ENCODE measurements at places on chromosomes 4 and X.
A peak's percentile ranks its signal among the peaks of the same experiment; 100 is the strongest.

- DNase-seq: no peak
These were observed 377.2 kb upstream of the ANXA10 start for GRCh38 chr4:167715176-167715575.

DNA sequence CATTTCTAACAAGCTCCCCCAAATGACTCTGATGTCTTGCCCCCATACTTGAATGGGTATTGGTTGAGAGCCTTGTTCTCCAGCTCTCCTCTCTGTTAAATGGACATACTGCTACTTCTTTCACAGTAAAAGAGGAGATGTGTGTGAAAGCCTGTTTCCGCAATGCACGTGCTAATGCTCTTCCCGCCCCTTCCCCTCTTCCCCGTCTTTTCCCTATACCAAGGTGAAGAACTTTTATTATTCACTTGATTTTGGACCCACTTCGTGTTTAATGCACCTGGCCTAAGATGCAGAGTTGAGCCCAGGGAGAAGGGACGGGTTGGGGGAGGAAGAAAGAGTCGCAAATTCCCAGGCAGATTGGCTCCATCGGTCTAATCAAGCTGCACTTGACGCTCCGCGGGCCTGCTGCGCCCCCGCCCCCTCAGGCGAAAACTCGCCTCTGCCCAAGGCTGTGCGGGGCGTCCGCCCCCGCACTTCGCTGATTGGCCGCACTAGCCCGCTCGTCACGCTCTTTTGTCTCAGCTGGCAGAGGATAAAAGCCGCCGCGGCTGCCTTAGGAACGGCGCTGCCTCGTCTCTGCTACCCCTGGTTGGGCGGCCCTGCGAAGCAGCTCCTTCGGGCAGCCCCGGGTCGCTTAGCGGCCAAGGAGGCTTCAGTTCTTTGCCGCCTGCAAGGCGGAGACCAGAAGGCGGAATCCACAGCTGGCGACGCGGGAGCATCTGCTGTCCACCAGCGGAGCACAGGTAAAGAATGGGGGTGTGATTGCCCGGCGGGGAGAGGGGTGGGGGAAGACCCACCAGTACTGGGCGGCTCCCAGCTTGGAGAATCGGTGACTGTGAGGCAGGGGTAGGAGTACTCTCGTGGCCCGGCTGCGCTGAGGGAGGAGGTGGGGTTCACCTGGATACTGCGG is at the start of gene ZCCHC12:
Gene ZCCHC12, plus strand, starts transcription at position 562 of the 910 bp plus-strand sequence. CDS start 1,421 bp downstream, outside the sequence.
- peak; percentile 59 for DNase-seq

DNA sequence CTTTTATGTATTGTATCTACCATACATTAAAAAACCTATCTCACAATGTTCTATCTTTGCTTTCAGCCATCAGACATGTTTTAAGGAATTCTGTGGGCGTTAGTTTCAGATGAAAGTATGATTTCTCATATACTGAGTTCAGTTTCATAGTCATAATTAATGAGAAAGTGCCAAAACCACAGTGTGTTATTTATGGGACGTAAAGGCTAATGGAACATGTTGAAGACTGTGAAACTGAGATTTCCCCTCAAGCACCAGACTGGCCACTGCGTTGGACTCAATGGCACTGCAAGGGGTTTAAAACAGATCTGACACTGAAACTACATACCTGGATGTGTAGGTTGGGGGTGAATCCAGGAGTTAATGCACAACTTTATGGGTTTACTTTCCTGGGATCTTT is 32.0 kb downstream of the F8 start:
- no peak for DNase-seq

- DNase-seq: no peak
These were observed 280.5 kb upstream of the GATB start for GRCh38 chr4:152041295-152041694.

GRCh38 chr4:164204434-164204833 is 549.5 kb upstream of the SMIM31 start:
- DNase-seq: no peak

DNA sequence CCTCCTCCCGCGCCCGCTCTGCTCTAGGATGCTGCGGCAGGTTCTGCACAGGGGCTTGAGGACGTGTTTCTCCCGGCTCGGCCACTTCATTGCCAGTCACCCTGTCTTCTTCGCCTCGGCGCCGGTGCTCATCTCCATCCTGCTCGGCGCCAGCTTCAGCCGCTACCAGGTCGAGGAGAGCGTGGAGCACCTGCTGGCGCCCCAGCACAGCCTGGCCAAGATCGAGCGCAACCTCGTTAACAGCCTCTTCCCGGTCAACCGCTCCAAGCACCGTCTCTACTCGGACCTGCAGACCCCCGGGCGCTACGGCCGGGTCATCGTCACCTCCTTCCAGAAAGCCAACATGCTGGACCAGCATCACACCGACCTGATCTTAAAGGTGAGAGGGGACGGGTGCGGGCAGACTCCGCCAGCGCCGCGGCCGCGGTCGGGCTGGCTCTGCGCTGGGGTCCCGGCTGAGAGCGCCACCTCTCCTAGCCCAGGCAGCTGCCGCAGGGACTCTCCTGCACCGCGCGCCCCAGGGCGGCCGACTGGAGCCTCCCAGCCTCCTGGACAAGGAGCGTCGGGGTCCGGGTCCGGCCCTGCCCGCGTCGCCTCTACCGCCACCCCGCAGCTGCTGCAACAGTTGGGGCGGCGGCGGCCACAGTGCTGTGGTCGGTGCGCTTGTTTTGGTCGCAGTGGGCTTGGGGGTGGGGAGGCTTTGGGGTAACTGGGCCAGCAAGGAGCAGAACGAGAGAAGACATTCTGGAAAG is at the start of gene PTCHD1:
Gene PTCHD1, plus strand, starts transcription at position 2 of the 752 bp plus-strand sequence. Its CDS starts 27 bp downstream, at position 29.
- DNase-seq: no peak

DNA sequence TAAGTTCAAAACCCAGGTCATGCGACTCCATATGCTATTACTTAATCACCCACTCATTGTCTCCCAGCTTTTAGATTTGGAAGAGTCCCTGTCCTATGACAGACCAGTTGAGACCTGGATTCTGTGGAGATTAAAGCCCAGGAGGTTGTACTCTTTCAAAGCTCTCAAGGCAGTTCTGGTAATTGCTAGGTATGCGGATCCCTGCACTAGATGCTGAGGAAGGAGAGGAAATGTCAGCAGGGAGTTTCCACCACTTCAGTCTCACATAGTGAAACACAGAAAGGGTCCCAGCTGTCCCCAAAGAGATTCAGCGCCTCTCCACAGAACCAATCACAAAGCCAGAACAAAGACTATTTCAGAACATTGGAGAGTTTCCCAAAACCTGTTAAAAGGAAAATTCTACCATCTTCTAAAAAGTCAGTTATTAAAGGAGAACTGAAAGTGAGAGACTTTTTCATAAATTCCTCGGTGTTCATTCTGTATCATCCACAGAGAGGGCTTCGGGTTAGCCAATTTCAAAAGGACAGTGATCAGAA is 53.4 kb downstream of the IRF2 start:
- DNase-seq: no peak

DNA sequence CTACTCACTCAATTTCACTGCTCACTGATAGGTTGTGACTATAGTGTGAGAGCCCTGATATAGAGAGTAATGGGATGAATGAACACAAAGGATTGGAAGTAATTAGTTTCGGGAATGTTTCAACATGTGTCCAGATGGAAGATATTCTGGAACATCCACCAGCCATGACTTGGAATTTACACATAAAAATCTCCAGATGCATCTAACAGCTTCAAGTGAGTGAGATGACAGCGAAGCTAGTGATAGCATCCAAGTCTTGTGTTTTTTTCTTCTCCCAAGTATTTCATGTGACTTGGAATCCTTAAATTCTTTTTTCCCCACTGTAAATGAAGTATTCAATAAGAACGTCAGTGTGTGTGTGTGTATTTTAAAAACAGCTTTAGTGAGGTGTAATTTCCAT is 82.1 kb downstream of the CLDN34 start:
- no peak for DNase-seq

DNA sequence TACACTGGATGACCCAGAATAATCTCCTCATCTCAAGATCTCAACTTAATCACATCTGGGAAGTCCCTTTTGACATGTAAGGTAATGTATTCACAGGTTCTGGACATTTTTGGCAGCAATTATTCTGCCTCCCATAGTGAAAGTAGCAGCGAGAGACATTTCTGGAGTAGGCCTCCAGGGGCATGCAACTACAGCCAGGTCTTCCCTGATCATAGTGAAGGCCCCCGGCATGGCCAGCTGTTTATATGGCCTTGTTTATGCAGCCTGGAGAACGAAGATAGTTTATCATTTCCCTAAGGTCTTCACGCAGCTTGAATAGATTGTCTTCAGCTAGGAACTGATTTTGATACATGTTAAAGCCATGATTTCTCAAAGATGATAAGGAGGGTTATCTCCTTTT is 139.9 kb downstream of the RNF150 start:
- DNase-seq: no peak

DNA sequence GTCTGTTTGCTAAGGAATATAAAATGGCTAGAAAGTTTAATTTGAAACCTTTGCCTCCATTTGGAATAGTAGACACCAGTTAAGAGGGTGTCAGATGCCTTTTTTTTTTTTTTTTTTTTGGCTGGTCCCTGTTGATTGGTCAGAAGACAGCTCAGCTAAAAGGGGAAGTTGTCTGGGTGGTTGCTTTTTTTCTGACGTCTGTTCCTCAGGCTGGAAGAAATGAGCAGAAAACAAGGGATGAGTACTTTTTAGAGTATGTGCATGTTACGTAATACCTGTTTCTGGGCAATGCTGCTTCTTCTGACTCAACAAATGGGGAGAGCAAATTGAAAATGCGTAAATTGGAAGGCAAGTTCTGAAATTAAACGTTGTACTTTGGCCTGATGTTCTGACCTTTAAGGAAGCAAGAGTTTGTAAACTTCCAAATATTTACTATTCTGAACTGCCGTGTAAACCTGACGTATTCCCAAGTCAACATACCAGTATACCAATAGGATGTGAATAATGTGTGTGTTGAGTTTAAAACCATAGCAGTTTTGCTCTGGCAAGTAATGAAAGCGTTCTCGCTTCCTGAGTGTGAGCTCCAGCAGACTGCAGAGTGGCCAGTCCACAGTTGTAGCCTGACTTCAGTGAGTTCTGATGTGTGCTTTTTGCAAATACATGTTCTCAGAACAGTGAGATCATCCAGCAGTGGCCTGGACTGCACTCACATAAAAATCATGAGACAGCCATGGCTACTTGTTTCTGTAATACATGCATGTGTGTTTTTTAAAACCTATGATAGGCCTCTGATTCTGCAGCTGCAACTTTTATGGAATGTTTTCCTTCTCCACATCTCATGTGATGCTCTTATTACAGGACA is 1.7 kb downstream of the SAT1 start:
- no peak for DNase-seq

GRCh38 chrX:70979136-70979762 is 48.4 kb upstream of the SLC7A3 start:
- peak; percentile 33 for DNase-seq

DNA sequence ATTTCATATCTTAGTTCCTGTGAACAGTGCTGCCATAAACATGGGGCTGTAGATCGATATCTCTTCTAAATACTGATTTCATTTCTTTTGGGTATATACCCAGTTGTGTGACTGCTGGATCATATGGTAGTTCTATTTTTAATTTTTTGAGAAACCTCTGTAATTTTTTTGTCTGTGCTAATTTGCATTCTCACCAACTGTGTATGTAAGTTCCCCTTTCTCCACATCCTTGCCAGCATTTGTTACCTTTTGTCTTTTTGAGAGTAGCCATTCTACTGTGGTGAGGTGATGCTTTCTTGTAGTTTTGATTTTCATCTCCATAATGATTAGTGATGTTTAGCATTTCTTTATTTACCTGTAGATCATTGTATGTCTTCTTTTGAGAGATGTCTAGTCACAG is 2086.5 kb upstream of the TENM3 start:
- DNase-seq: no peak

DNA sequence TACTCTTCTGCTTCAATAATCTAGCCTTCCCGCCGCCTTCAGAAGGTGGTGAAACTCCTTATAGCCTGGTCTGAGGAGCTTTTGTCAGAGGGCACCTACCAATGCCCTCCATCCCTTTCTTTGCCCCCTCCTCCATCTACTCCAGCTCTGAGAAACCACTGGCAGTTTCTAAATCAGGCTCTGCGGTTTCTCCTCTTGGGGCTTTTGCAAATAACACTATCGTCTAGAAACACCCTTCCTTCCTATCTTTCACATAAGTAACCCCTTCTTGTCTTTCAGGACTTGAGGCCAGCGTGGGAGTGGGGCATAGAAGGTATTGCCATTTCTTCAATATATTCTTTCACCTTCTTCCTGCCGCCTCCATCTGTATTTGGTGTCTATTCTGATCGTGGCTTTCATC is 1.2 kb upstream of the EFHC2 start:
- no peak for DNase-seq

DNA sequence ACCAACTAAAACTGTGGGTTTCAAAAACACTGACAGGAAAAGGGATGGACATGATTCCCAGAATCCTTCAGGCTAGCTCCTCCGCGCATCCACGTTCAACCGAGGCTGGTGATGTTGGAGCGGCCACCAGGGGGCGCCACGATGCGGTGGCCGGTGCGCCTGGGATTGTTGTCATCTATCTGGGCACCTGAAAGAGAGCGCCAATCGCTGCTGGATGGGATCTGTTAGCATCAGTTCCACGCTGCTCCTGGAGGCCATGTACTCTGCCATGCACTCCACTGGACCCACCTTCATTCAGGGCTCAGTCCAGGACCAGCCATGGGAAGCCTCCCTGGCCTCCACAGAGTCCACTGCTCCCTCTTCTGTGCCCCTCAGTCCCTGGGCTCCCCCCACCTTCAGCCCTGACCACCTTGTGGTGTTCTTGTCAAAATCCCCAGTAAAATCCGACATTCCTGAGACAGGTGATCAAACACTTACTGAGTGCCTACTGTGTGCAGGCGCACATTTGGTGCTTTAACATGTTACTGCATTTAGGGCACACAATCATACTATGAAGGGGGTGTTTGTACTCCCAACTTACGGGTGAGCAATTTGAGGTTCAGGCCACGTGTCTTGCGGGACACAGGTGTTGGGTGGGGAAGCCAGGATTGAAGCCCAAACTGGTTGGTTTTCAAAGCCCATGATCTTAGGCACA is 71.1 kb downstream of the CRMP1 start:
- DNase-seq: no peak

GRCh38 chrX:42290608-42291007 is 367.3 kb upstream of the CASK start:
- no peak for DNase-seq

DNA sequence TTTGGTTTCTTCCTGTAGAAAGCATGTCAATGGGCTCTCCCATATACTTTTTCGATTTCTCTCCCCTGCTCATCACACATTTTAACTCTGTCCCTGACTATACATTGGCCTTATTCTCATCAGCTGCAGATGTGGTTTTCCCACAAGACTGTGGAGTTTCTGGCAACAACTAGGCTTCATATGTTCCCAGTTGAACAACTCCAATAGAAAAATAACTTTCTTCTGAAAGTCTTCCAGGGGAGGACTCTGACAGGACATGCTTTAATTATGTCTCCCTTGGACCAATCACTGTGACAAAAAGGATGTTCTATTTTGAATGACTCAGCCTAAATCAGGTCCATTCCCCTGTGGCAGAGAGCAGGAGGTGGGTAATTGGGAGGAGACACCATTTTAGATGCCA is 28.1 kb downstream of the SPANXC start:
- DNase-seq: no peak

DNA sequence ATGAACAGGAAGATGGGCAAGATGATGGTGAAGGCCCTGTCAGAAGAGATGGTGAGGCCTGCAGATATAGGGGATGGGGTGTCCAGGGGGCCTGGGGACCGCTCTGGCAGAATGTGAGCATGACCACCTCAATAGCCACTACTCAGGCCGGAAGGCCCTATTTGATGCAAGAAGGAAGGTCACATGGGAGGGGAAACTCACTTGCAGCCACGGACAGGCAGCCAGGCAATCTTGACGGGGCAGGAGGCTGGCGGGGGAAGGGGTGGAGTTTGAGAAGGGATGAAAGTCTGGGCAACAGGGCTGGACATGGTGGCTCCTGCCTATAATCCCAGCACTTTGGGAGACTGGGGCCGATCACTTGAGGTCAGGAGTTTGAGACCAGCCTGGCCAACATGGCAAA is 8.8 kb downstream of the SASH3 start:
- DNase-seq: no peak

- DNase-seq: no peak
These were observed 247.6 kb downstream of the DCLK2 start for GRCh38 chr4:150325872-150326271.
